ENCODE measurements at places on chromosomes 3 and 15.
A peak's percentile ranks its signal among the peaks of the same experiment; 100 is the strongest.

DNA sequence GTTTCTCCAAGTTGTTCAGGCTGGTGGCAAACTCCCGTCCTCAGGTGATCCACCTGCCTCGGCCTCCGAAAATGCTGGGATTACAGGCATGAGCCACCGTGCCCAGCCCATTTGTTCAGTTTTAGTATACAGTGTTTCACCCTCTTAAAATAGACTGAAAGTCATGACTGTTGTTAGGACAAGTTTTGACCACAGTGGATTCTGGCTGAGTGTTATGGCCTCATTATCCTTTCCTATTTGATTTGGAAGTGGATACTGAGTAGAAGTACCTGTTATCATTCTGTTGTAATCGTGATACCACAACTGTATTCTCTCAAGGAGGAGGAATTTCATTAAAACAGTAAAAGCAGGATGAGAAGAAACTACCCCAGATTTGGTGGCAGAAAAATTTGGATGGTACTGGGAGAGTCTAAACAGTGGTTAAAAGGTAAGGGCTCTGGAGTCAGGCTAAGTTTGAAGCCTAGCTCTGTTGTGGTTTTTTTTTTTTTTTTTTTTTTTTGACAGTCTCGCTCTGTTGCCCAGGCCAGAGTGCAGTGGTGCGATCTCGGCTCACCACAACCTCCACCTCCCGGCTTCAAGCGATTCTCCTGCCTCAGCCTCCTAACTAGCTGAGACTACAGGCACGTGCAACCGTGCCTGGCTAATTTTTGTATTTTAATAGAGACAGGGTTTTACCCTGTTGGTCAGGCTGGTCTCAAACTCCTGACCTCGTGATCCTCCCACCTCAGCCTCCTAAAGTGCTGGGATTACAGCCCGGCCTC, 2.6 kb downstream of the MAP2K1 start:
- DNase-seq, result peak; percentile 72

GRCh38 chr3:139024968-139025367, 4.2 kb upstream of the PRR23B start:
- DNase-seq, result no peak

DNA sequence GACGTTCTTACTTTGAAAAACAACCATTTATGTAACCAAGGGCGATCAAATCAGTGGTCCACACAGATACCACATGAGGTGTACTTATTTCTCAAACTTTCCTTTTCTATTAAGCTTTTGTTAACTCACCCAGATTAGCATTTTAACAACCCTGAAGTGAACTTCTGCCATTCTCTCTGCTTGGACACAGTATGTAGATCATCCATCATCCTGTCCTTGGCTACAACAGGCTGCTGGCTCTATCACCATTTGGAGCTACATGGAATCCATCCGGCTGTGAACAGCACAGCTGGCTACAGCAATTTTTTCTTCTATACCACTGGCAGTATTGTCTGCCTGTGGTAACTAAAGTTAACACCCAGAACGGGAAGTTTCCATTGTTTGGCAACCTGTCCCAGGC, 4.4 kb downstream of the SEMA6D start:
- DNase-seq, result no peak

GRCh38 chr3:184085389-184085852, 11.4 kb upstream of the HTR3E start:
- no peak for DNase-seq

DNA sequence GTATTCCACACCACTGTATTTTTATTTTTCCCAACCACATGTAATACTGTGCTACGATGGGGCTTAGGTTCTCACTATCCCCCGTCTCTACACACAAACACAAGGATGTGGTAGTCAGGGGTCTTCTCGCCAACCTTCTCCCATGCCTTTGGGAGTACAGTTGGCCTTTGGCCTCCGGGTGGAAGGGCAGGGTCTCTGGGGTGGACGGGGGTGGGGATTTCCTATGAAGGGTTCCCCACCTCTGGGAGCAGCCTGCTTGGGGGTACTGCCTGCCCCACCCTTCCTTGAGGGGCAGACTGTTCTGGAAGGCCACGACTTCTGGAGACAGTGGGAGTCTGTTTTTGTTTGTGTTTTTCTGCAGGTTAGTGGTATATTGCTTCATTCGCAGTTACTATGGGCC, 21.3 kb upstream of the RAD18 start:
- no peak for DNase-seq

DNA sequence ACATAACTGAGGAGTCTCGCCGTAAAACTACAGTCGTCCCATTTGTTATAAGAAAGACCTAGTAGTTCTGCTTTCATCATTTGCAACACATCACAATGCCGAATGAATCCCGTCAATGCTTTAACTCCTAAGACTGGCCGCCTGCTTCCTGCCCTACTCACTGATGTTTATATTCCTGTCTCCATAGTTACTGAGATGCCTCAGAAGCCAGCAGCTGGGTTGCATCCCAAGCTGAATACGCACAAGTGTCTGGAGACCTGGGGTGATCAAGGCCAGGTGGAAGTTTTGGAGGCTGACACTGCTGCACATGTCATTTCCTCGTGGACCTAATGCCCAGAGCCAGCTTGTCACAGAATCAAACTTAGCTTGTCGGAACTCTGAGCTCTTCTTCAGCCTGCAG, 95.2 kb upstream of the UBE2E1 start:
- DNase-seq, result no peak

DNA sequence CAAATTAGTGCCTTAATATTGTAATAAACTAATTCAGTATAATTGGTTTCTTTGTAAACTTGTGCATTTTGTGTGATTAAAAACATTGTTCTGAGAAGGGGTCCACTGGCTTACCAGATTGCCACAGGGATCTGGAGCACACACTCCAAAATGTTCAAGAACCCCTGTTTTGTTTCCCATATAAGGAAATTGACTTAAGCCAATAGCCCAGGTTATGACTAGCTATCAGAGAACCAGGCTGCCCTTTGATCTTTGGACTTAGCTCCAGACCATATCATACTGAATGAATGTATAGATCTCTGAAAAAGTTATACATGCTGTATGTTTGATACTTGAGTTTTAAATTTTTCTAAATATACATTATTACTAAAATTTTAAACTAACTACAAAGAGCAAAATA, 91.7 kb downstream of the NPTN start:
- DNase-seq, result no peak

DNA sequence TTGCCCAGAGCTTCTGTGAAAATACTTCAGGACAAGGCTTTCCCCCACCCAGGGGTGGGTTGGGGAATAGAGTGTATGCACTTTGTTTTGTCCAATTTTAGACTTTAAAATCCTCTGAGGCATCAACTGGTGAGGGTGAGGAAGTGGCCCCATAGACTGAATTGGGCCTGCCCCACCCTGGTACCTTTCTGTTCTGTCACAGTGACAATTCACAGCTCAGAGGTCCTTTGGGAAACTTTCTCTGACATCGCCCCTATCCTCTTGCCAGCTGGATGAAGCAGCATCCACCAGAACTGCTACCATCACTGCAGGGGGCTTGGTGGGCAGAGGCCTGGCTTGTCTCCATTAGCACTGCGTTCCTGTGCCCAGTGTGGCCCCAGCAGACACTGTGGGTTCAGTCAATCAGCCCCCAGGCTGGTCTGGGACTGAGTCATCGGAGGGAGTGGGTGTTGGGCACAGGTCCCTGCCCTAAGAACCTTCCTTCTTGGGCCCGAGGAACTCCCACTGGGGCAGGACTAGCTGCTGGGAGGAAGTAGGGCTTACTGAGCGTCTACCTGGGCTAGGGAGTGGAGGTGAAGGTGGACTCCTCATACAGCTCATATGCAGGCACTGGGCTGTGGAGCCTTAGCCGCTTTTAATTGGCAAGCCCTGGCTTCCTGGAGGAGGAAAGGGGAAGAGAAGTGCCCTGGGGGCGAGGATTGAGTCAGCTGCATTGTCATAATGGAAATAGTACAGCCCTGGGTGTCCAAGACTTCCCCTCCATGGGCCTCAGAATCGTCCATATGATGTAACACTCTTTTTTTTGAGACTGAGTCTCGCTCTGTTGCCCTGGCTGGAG, 1.5 kb upstream of the PPM1M start:
- peak; percentile 58 for DNase-seq

DNA sequence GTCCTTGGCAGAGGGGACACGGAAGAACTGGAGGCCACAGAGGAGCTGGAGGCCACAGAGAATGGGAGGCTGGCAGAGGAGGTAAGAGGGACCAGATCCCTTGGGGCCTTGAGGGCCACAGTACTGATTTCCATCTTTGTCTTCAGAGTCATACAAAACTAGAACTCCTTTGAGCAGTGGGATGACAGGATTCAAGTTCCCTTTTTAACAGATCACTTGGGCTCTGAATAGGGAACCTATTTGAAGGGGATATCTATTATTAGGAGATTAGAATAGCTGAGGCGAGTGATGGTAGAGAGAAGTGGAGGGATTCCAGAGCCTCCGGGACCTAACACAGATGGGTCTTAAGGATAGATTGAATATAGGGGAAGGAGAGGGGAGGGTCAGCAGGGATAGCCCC, 55.7 kb downstream of the OXNAD1 start:
- no peak for DNase-seq

GRCh38 chr3:151890721-151891141, 17.3 kb downstream of the SUCNR1 start:
- DNase-seq, result no peak

DNA sequence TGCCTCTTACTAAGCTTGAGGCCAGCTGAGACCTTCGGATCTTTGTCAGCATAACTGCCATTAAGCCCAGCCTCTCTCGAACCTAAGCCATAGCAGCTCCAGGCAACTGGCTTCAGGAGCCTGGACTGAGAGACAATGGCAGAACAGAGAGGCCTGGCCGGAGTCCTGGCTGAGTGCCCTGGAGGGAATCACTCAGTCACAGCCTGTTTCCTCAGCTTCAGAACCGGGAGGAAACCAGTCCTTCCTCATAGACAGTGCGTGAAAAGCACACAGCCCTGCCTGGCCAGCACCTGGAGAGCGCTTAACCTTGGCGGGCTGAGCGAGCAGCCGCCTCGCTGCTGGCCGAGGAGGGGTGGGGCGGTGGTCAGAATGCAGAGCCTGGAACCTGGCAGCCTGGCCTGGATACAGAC, 21.6 kb downstream of the RNU5B-1 start:
- no peak for DNase-seq

DNA sequence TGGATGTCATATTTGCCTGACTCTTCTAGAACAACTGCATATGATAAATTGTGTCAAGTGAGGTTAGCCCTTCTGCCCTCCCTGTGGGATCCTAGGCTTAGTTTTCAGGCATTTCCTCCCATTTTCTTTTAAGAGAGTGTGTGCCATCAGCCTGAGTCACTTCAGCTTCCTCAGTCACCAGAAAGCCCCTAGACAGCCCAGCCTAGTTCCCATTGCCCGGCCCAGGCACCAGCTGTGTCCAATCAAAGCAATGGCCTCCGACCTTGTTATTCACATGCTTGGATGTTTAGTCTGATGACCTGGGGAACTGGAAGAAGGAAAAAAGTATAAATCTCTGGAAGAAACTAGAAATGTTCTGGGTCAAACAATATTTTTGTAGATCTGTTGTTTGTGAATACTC, 221.9 kb upstream of the LRIG1 start:
- DNase-seq, result no peak

- no peak for DNase-seq
Observed at GRCh38 chr15:91867581-91868026, 14.1 kb downstream of the SLCO3A1 start.

- DNase-seq, result no peak
Observed at GRCh38 chr15:83352119-83352518, 67.7 kb upstream of the BNC1 start.

DNA sequence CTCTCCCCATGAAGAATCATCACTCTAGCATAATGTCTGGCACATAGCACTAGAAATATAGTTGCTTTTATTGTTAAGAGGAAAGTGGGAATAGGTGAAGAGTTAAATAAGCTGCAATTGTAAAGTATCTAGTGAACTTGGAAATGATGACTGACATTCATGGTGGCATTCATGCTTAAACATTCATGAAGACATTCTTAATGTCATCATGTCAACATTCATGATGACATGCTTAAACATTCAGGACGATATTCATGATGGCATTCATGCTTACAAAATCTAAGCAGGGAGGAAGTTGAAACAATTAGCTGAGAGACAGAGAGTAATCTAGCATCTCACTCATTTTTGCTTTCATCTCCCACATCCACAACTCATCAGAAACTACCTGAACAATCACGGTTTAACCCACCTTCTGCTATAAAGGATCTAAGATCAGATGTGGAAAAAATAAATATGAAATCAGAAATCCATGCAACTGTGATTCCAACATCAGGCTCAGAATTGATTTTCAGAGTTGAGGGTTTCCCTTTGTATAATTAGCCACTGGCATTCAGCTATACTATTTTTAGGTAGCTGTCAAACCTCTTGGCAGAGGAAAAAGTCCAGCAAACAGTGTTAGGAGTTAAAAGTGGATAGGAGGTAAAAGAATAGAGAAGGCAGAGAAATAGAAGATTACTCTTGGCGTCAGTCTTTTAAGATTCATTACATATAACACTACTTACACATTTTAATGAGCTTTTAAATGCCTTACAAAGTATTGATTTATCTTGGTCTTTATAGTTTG, 3.5 kb downstream of the DRD3 start:
- DNase-seq, result no peak

DNA sequence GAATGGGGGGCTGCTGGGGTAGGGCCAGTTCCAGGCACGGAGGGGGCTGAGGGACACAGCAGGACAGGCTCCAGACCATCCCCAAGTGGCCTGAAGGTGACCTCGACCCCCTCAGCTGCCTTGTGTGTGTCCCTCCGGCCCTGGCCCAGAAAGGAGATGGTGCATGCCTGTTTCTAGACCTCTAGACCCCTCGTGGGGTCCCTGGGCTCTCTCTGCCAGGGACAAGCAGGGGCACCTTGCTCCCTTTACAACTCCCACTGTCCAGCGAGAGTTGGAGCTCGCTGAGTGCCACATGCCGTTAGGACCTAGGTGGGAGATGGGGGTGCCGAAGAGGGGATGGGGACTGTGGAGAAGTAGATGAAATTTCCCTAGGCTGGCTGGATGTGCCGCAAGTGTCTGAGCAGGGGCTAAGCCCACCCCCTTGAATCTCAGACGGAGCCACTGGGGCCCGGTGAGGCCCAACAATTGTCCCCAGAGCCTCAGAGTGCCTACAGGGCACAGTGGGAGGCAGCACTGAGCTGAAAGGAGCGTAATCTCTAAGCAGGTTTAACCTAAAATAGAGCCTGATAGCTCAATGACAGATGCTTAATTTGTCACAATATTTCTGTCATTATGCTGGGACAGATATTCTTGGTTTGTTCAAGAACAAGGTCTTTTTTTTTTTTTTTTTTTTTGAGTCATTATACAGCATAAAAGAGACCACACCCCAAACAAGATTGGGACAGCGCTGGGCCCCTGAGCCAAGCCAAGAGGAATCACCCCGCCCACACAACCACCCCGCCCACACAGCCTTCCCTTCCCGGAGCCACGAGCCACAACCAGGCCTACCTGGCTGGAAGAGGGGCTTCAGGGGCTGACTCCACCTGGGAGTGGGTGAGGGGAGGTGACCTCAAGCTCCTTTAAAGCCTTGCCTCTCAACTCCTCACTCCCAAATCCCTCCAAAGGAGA, 23.6 kb upstream of the KLF13 start:
- DNase-seq, result peak; percentile 95

- DNase-seq, result no peak
Observed at GRCh38 chr3:123158899-123159390, 42.8 kb upstream of the SEC22A start.

GRCh38 chr3:190809351-190809750, 53.1 kb downstream of the GMNC start:
- DNase-seq, result no peak
